Esophagus mucosa (tissue), 1 donor: ENCODE measurements at places on chromosomes 16 and 17. TPM values are rescaled to one million over a fixed set of nuclear protein-coding genes. Genes with fewer than 3 reads are reported as not detected.

- no peak for ATAC-seq
These were observed at the start of gene NLGN2 for GRCh38 chr17:7407485-7408251. TSS of gene NLGN2 (plus strand) at chr17:7407845. CDS start at chr17:7408256, 411 bp downstream.

- peak; percentile 63 for ATAC-seq
These were observed 4.2 kb upstream of the SREBF1 start for GRCh38 chr17:17840751-17841591.

- peak; percentile 21 for ATAC-seq
These were observed 77.4 kb downstream of the JPH3 start for GRCh38 chr16:87679593-87680271.

DNA sequence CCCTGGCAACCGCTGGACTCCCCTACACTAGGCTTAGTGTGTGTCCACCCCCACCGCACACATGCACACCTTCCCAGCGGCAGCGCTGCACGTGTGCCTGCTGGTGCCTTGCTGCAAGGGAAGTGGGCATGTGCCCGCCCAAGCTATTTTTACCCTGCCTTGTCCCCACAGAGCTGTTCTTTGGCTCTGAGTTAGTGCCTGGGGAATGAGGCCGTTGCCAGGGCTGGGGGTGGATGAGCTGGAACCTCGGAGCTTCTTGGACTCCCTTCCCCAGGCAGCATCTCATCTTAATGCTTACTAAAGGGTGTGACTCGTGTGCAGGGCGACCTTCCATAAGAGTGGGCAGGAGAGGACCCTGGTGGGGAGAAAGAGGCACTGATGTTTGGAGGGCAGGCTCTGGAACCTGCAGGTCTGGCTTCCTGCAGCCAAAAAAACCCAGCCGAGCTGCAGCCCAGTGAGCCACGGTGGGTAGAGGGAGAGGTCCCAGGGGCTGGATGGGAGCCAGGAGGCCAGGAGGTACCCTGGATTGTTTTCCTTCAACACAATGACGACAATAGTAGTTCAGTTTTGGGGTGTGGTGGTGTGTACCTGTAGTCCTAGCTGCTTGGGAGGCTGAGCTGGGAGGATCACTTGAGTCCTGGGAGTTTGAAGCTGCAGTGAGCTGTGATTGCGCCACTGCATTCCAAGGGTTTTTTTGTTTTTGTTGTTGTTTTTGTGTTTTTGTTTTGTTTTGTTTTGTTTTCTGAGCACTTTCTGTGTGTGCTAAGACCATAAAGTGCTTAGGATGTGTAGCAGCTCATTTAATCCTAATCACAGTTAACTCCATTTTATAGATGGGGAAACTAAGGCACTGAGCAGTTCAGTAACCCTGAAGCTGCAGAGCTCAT is 119.1 kb downstream of the RAB11FIP4 start:
- no peak for ATAC-seq

DNA sequence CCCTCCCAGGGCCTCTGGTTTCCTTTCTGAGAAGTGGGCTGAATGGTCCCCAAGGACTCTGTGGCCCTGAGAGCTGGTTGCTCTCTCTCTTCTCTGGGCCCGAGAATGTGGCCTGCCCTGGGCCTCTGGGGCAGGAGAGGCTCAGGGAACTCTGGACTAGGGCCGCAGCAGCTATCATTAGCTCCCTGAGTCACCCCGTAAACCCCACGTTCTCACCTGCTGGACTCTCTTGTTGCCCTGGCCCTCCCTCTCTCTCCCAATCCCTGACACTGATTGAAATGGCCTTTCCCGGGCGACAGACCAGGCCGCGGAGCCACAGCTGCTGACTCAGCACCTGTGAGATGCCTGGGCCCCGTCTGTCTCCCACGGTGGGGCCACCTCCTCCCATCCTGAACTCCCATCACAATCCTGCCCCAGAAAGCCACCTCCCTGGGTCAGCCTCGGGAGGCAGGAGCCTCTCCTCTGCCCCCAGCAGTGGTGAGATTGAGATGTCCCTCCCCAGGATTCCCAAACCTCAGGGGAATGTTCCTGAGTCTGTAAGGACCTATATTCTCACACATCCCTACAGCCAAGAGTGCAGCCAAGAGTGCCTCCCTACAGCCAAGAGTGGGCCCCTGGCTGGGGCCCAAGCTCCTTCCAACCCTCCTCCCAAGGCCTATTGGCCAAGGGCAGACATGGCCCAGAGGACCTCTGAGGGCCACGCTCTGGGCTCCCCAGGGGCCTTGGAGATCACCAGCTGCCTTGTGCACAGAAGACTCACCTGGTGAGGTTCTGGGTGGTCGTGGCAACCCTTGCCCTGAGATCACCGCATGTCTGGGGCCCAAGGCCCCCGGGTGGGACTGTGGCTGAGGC is 470 bp downstream of the TRPV3 start:
- ATAC-seq = peak; percentile 3

DNA sequence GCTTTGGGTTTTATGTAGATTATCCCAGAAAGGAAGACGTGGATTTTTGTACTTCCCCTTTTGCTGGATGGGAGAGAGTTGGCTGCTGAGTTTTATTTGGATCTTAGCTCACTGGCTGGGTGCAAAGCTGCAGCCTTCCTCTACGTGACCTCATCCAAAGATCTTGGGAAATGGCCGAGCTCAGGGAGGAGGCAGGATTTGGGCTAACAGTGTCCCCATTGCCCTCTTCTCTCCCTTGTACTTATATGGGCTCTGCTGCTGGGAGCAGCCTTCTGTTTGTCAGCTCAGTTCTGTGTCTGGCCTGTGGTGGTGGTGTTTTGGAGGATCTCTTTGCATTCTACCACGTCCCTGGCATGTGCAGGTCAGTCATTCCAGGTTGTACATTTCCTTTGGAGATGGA is 2.0 kb downstream of the AOC3 start:
- no peak for ATAC-seq

GRCh38 chr16:27767971-27768591 is 218.1 kb downstream of the KATNIP start:
- no peak for ATAC-seq

DNA sequence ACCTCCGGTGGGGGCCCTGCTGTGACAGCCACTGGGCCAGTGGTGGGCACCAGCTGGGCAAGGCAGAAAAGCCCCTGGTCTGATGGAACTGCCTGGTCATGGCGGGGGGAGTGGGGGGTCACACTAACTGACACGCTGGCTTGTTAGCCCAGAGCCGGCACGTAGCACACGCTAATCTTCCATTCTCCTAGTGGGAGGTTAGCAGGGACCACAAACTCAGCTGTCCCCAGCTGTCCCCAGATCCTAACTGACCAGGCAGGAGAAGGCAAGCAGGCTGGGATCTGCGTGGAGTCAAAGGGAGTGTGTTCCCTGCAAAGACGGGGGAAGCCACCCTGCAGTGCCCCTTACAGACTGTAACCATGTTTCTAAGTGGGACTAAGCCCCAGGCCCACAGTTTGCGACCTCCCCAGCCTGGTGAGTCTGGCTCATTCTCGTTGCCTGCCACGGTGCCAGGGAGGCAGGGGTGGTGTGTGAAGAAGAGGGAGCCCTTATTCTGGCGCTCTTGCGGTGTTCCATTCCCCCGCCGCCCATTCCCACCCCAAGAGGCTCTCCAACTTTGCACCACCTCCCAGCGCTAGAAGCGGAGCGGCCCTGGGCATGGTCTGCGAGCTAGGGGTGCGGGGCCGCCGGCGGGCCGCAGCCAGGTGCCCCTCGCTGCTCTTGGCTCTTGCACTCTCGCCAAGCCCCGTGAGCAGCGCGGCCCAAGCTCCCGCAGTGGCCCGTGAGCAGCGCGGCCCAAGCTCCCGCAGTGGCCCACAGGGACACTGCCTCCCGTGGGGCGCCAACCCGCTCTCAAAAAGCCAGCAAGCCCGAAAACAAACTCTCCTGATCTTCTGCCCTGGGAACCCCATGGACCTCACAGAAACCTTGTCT is 12.1 kb upstream of the ZNF423 start:
- no peak for ATAC-seq

DNA sequence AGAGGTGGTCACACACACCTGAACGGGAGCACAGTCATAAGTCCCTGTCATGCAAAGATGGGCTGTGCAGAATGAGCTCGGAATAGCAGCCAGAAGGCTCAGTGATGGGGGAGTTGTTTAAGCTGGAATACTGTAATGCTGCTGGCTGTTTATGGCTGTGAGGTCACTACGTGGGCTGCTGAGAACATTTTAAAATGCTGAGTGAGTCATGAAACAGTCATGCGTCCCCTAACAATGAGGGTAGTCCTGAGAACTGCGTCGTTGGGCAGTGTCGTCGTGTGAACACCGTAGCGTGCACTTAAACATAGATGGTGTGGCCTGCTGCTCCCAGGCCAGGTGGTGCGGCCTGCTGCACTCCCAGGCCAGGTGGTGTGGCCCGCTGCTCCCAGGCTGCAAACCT is 39.7 kb downstream of the TBCD start:
- no peak for ATAC-seq

GRCh38 chr16:14004031-14004728 is 66.9 kb upstream of the MRTFB start:
- no peak for ATAC-seq

GRCh38 chr16:56348168-56349085 is 76.9 kb downstream of the AMFR start:
- ATAC-seq = no peak

- peak; percentile 92 for ATAC-seq
These were observed at the start of gene MT1E for GRCh38 chr16:56625140-56625942. TSS of gene MT1E (plus strand) at chr16:56625781. CDS start at chr16:56625852, 71 bp downstream.

DNA sequence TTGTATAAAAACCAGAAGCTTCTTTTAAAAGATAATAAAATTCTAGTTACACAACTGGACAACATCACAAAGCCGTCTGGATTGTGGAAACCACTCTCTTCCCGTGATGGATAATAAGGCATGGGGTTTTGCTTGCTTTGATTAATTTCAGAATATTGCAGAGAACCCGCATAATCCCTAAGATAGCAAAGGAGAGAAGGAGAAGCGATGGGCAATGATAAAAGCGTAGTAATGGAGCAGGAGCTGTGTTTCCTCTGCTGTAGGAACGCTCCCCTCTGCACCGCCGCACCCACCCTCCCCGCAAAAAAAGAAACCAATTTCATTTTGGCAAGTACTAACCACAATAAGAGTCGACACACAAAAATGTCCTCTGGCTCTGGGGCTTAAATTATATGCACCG is 340.9 kb upstream of the PSMD7 start:
- no peak for ATAC-seq

GRCh38 chr17:15340966-15341365 is 431 bp downstream of the TEKT3 start:
- ATAC-seq = no peak

GRCh38 chr16:11414815-11415775 is 69.8 kb downstream of the RMI2 start:
- no peak for ATAC-seq

GRCh38 chr16:80580109-80580832 is 39.5 kb downstream of the DYNLRB2 start:
- ATAC-seq = no peak

GRCh38 chr16:85637061-85637807 is 24.1 kb downstream of the GSE1 start:
- ATAC-seq = no peak

- no peak for ATAC-seq
These were observed 260.6 kb downstream of the ABCC12 start for GRCh38 chr16:47895146-47895545.

Gene SPNS1
- 22.5 TPM for total RNA-seq

Gene ARL5C
- total RNA-seq = not detected

Gene CD300A
- 0.64 TPM for total RNA-seq

Gene VPS35L
- total RNA-seq = 43.2 TPM

Gene CHST6
- 4.6 TPM for total RNA-seq

Gene FBXO39
- total RNA-seq = 0.68 TPM

Gene NME4
- total RNA-seq = 25.3 TPM

Gene MYH8
- not detected for total RNA-seq
